G401 (cell line): ENCODE measurements at places on chromosomes 1 and 21. TPM values are rescaled to one million over a fixed set of nuclear protein-coding genes. Genes with fewer than 3 reads are reported as not detected.

- DNase-seq: no peak
These were observed 165.1 kb upstream of the SNX7 start for GRCh38 chr1:98496256-98496995.

DNA sequence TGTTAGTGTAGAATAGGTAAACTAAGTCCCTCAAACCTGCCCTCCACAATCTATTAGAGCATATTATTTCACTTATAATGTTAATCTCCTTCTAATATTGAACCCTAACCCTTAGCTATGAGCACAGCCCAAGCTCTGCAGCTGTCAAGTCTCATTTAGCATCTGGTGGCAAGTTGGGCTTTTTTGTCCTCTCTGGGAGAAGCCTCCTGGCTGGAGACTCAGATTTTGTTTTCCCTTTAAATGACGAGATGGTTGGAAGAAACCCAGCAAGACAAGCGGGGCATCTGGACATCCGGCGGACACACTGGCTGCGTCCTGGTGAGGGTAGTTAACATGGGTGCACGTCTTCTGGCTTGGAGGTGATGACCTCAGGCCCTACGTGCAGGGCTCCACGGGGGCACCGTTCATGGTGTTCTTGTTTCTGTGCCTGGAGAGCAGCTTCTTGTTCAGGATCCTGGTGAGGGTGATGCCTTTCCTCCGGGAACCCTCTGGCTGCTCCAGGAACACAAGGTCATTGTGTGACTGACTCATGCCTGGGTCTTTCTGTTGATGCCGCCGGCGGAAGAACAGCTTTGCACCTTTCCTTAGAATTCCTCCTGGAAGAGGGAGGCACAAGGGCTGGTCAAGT lies 9.7 kb upstream of the PRDM15 start:
- no peak for DNase-seq

- no peak for DNase-seq
These were observed 2.7 kb downstream of the ITGA10 start for GRCh38 chr1:145906954-145907753.

DNA sequence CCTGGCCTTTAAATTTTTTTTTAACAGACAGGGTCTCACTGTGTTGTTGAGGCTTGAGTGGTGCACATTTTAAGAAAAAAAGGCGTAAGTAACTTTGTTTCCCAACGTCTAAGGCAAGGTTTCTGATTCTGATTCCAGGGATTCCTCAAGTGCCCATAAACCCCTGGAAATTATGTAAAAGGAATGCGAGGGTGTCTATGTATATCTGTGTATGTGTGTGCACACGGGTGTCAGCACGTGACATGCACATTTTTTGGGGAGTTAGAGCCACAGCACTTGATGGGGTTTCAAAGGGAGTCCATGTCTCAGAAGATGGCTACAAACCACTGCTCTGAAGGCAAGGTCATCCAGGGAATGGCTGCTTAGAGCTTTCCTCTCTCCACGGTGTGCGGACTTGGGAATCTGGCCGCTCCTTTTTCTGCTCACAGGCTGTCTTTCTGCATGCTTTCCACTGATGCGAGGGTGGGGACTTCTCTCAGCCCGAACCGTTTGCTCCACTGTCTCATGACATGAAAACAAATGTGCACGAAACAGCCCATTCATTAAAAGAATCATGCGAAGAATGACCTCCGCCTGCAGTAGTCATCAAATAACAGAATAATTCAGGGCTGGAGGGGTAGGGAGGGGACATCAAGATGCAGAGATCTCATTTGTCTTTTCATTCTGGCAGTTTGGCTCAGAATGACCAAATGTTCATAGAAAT lies 18.7 kb upstream of the RERE start:
- no peak for DNase-seq

- DNase-seq: no peak
These were observed 34.9 kb upstream of the RUNX3 start for GRCh38 chr1:24964811-24965570.

DNA sequence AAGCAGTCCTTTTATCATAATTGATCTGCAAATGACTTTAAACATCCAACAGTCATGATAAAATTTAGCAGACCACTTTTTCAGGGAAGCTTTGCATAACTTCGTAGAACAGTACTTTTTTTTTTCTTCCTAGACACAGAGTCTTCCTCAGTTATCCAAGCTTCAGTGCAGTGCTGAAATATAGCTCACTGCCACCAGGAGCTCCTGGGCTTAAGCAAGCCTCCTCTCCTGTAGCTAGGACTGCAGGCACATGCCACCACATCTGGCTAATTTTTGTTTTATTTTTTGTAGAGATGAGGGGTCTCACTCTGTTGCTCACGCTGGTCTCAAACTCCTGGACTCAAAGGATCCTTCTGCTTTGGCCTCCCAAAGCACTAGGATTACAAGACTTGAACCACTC lies 3.8 kb downstream of the F13B start:
- no peak for DNase-seq

DNA sequence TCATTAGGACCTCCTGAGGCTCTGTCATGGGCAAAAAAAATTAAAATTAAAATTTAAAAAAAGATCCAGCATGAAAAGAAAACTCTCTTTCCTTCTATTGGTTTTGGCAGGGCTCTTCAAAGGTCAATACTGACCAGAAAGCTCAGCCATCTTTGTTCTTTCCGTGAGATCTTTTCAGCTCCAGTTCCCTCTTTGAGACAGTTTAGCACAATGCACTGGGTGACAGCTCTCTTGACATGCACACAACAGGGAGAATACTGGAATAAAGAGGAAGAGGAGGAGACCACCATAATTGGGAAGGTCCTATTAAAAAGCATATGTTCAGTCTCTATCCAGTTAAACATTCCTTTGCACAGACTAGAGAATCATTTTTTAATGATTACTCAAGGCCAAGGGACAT lies 6.3 kb downstream of the LIX1L start:
- DNase-seq: no peak

DNA sequence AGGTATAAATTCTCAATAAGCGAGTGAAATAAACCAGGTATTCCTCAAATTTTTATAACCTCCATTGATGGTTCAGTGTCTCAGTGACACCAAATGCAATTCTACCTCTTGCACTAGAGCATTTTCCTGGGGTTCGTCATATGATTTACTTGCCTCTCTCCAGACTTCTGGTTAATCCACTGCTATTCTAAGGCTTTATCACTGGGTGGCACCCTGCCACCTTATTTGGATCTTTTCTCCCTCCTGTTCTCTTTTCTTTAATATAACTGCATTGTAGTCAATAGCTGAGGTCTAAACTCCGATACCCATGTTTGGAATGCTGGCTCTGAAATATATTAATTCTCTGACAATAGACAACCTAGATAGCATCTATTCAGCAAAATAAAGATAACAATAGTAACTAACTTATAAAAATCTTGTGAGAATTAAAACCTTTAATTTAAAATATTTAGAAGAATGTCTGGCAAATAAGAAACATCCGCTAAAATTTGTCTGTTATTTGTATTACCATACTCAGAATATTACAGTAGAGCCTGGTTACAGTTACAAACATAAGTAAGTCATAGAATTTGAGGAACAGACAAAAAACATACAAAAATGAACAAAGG lies 436.4 kb downstream of the PLA2G4A start:
- peak; percentile 73 for DNase-seq

OR2G6 gene
- not detected in 2 replicates for total RNA-seq
